T47D (cell line): ENCODE measurements at places on chromosomes 16 and 17.

- no peak for DNase-seq
Measured at GRCh38 chr16:48912360-48912759, 302.4 kb upstream of the N4BP1 start.

DNA sequence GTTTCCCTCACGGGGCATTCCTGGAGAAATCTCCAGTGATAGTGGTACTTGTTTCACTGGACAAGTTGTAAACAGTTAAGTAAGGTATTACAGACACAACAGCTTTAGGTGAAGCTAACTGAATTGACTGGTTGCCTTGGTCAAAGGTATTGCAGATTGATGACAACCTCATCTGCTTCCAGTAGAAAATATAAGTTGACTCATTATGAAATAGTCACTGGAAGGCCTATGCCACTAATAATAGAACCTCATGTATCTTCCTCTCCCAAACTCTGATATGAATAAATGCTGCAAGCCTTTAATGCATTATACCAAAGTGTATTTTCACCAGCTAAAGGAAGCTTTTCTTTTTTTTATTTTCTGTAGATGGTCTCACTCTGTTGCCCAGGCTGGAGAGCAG, 44.8 kb downstream of the GLG1 start:
- DNase-seq = no peak

DNA sequence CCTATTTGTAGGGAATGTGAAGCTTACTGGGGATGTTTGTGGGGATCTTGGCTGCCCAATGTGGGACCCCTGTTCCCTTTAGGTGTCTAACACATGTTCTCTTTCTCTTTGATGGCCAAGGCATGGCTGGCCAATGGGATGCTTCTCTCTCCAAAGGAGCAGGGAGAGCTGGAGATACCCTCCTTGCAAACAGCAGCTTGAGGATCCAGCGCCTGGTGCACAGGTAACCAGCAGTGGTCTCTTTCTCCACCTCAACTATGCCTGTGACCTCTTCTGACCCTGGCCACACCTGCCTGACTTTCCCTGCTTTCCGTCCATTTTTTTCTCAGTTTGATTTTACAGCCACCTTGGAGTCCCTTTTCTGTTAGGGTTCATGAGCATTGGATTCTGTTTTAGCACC, 16.8 kb upstream of the NKD1 start:
- DNase-seq = no peak

GRCh38 chr16:80615735-80616134, 74.9 kb downstream of the DYNLRB2 start:
- peak; percentile 71 for DNase-seq

DNA sequence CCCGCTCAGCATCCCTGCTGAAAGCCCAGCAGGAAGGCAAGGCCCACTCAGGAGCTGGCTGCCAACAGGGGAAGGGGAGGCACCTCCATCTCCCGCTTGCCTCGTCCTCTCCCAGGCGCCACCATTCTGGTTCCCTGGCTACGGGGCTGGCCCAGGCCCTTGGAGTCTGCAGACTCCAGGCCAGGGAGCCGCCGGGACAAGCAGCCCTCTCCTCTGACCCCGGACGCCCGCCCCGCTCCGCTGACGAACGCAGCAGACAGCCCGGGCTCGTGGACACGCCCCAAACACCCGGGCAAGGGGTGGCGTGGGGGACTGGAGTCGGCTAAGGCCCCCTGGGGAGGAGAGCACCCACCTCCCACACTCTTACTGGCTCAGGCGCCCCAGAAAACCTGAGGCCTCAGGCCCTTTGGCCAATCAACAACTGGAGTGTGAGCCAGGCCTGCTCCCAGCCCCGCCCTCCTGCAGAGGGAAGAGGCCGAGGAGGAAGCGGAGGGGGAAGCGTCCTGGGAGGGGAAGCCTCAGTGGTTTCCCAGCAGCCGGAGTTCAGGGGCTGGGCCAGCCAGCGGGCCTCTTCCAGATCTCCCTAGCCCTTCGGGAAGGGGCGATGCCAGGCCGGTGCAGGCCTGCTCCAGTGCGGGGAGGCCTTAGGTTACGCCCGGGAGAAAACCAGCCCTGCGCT, 4.2 kb downstream of the MNT start:
- DNase-seq = peak; percentile 82

DNA sequence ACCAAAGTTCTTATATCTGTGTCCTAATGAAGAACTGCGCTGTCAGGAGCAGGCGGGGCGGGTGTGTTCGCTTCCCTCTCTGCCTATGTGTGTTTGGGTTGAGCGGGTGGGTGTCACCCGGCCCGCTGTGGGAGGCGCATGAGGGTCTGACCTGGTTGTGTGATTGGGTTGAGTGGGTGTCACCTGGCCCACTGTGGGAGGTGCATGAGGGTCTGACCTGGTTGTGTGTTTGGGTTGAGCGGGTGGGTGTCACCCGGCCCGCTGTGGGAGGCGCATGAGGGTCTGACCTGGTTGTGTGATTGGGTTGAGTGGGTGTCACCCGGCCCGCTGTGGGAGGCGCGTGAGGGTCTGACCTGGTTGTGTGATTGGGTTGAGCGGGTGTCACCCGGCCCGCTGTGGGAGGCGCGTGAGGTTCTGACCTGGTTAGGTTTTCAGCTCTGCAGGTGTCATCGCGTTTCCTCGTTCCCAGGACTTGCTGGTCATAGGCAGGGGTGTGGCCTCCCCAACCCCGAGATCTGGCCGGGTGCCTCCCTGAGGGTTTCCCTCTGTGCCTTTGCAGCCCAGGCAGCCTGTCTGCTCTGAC, 69.6 kb upstream of the ZNF750 start:
- DNase-seq = no peak

DNA sequence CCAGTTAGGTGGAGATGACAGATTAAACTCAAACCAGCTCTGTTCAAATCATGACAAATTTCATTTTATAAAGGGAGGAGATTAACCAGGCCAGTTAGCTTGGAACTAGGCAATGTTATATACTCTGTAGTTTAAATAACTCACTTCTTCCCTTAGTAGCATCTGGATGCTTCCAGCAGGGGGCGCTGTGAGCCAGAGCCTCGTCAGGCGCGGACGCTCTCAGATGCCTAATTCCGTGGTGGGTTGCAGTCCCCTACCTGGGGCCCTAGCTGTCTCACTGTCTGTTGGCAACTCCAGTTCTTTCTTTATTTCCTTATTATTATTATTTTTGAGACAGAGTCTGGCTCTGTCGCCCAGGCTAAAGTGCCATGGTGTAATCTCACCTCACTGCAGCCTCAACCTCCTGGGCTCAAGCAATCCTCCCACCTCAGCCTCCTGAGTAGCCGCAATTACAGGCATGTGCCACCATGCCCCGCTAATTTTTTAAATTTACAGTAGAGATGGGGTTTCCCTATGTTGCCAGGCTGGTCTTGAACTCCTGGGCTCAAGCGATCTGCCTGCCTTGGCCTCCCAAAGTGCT, 17.3 kb upstream of the WFDC1 start:
- DNase-seq = peak; percentile 75

DNA sequence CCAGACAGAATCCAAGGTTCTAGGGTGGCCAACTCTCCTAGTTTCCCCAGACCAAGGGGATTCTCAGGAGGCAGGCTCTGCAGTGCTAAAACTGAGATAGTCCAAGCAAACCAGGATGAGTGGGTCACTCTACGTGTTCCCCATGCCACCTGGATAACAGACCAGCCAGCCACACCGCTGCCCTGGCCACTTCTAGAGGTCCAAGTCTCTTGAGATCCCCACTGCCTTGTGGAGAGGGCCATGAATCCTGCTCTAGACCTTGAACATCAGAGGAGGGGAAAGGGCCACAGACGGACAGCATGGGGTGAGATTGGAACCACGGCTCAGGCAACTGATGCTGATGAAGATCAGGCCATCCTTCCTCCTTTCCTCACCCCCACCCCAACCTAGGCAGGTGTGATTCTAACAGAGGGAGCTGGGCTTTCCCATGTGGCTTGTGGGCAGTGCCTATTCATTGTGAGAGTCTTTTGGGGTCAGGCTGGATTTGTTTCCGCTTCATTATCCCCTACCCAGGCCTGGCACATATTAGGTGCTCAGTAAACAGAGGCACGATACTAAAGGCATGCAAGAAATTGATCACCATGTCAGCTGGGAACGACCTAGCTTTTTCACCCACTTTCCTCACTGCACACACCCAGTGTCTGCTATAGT, 16.8 kb upstream of the TVP23A start:
- DNase-seq = no peak

DNA sequence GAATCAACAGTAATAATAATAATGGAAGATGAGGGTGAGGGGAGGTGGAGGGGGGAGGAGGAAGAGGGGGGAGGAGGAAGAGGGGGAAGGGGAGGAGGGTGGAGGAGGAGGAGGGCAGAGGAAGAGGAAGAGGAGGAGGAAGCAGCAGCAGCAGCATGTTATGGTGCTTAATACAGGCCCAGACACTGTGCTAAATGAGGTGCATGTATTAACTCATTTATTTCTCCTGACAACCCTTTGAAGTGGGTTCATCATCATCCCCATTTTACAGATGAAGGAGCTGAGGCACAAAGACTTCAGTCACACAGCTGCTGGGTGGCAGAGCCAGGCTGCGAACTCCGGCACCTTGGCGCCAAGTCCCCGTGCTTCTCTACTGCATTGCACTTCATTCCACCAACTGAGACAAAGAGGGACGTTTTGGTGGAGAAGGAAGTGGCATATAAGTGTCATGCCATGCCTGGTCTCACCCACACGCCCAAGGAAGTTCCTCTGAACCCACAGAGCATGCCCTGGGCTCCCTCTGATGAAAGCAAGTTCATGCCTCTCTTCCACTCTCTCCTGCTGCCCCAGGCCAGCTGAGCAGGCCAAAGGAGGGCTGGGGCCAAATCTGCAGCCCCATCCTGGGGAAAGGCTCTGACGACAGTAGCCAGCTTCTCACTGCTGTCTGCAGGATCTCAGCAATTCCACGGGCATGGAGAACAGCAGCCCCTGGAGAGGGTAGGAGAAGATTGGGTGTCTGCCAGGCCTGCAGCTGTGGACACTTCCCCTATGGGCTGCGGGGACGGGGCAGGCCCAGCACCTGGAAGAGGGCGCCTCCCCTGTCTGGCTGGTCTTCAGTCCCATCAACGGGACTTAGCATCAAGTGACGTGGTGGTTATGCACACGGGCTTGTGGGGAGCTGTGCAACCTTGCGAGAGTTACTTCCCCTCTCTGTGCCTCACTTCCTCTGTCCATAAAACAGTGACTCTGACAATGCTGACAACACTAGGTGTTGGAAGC, 21.8 kb downstream of the XYLT1 start:
- no peak for DNase-seq

DNA sequence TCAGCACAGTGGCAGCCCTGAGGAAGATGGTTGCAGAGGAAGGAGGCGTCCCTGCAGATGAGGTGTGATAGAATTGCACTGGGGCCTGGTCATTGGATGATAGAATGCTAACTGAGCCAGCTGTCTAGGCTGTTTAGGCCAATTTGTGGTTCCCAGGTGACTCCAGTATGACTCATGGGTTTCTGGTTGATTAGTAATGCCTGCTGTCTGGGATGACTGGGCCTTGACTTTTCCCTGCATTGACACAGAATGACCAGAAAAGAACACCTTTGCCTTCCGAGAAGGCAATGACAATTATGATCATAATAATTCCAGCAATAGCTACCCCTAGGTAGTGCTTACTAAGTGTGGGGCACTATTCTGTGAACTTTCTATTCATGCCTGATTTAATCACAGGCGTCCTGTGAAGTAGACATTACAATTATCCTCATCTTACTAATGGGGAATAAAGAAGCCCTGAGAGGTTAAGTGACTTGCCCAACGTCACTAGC, 31.5 kb downstream of the USP43 start:
- DNase-seq = no peak

- no peak for DNase-seq
Measured at GRCh38 chr16:4515611-4516233, 22.9 kb downstream of the CDIP1 start.

DNA sequence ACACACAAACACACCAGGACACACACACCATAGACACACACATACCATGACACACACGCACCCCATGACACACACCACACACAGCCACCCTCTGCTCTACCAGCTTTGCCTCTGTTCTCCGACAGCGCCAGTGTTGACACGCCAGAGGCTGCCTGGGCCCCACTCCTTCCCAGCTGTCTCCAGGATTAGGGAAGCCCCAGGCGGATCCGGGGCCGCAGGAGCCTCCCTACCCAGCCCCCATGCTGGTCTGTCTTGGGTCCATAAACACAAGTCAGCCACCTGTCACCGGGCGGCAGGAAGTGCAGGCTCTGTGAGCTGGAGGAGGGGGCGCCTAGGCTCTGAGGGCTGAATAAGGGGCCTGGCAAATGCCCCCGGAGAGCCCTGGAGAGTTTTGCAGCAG, 10.5 kb downstream of the TBC1D16 start:
- no peak for DNase-seq

GRCh38 chr16:2487903-2488531, 13.1 kb downstream of the TBC1D24 start:
- no peak for DNase-seq

- DNase-seq = no peak
Measured at GRCh38 chr16:23365602-23366240, 63.6 kb downstream of the SCNN1B start.

DNA sequence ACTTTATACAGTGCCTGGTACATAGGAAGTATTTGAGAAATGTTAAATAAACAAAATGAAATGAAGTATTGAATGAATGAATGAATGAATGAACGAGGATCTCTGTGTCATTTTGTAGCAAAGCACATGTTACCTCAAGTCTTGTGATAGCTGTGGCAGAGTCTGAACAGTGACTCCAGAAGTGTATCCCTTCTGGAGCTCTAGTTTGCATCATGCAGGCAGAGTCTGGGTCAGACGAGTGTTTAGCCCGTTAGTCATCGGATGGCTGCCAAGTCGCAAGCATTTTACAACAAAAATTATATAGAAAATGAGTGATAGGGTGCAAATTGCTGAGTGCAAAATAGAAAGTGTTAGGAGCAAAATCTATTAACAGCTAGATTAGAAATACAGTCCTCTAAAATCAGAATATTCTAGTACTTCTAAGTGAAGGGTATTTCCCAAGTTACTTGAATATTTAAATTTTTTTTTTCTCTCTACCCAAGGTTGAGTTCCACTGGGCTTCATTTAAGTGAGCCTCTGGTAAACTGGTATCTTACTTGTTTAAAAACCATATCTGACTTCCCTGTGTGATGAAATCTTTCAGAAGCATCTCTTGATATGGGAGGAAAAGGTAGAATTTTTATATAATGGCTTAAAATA, 113.3 kb downstream of the FTO start:
- no peak for DNase-seq

DNA sequence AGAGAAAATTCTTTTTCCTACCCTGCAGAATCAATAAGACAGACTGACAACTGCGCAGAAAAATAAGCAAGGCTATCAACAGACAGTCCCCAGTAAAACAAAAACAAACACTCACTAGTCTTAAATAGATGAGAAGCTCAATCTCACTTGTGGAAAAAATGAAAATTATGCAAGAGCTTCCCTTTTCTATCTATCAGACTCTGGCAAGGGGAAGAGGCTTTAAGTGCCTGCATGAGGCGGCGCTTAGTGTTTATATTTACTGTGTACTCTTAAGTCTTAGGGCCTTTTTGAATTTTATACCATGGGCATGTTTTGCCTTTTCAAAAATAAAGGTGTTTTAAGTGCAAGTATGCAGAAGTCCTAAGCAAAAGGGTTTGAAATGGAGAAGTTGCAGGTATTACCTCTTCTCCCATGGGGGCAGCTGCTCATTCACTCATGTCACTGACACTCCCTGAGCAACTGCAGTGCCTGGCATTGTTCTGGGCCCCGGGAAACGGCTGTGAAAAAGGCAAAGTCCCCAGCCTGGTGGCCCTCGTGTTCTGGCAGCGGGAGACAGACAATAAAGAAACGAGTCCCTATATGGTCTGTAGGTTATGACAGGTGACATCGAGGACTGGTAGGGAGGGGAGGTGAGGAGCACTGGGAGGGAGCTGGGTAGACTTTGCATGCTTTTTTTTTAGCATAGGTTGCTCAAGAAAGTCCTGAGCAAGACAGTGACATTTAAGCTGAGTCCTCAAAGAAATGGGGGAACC, 35.2 kb downstream of the HSBP1 start:
- DNase-seq = no peak

- no peak for DNase-seq
Measured at GRCh38 chr16:89697616-89698331, 3.7 kb downstream of the SPATA2L start.
